ENCODE measurements at places on chromosomes 3 and 15.

DNA sequence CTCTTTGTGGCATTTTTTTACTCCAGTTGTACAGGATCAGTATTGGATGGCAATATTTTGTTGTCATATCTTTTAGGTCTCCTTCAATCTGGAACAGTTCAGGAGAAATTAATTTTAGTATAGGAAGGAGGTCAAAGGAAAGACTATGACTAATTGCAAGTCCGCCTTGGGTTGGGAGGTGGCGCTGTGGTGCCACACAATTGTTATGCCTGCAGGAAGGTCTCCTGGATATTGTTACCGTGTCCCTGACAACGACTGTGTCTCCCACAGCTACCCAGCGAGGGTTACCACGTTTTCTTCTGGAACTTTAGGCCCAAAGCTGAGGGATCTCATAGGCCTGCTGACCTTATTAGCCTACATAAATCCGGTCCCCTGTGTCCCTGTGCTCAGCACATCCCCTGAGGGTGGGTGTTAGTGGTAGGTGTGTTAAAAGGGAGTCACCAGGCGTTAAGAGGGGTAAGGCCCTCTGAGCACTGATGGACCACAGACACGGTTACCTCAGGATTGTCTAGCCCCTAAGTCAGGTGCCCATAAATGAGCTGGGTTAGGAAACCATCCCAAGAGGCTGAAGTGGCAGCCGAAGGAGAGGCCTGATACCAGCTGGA, 31.5 kb downstream of the KCNAB1 start:
- peak; percentile 85 for DNase-seq

DNA sequence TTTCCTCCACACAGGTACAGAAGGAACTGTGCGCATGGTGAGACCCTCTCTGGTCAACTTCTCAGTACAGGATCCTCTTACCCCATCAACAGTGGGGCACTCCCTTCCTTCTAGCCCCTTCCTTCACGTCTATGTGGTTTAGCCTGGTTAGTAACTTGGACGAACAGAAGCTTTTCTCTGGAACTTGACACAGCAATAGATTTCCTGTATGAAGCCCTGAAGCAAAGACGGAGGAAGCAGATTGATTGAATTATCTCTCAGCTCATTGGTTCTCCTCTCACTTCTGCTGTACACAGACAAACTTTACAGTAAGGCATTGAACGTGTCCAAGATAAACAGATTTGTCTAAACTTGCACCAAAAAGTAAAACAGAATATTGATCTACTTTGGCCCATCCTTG, at the start of gene CD200R1:
Gene CD200R1, minus strand, starts transcription at position 210 of the 400 bp plus-strand sequence. CDS start 246 bp downstream, outside the sequence.
- no peak for DNase-seq

GRCh38 chr3:158617982-158618875, 26.1 kb upstream of the GFM1 start:
- DNase-seq: no peak

DNA sequence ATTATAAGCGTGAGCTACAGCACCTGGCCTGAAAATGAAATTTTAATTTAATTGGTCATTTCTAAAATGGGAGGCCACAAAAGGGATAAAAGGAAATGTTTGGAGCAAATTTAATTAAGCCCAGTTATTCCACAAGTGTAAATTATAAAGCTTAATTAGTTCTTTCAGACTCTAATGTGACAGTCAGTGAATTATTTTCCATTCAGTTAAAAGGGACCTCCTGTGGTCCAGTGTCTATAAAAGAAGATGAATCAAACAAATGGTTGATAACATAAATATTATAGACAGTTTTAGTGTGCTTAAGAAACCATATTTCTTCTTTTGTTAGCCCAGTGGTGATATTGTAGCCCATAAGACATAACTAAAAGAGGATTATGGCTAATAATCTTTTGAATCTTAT, 66.4 kb downstream of the CNOT10 start:
- no peak for DNase-seq

DNA sequence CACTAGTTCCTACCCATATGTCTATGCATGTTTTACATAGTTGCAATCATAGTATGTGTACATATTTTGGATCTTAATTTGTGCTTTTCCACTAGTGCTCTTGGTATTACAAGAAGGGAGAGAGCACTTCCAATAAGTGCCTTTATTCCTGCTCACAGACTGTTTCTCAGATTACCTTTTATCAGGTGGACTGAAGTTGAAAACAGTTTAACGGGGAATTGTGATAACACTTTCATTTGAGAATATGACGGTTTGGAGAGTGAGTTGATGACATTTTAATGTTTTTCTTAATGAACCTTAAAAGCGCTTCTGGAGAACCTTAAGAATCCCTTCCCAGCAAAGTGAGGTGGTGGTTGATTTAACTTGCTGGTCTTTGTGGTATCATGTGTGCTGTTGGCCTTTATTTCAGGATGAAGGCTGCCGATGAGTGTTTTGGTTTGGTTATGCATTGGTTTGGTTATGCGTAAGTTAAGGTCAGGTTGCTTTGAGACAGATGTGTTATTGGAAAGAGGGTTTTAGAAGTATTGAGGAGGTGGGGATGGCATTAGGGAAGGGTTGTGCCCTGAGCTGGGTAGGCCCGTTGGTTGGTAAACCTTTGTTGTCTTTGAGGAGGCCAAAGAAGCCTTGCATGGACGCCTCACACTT, 2.8 kb downstream of the EDEM1 start:
- DNase-seq: no peak

- no peak for DNase-seq
Measured at GRCh38 chr3:21729331-21729730, 21.7 kb downstream of the ZNF385D start.

GRCh38 chr15:22827125-22827524, 11.3 kb upstream of the NIPA2 start:
- no peak for DNase-seq

- DNase-seq: peak; percentile 96
Measured at GRCh38 chr15:40266828-40267304, 16.0 kb downstream of the ANKRD63 start.

DNA sequence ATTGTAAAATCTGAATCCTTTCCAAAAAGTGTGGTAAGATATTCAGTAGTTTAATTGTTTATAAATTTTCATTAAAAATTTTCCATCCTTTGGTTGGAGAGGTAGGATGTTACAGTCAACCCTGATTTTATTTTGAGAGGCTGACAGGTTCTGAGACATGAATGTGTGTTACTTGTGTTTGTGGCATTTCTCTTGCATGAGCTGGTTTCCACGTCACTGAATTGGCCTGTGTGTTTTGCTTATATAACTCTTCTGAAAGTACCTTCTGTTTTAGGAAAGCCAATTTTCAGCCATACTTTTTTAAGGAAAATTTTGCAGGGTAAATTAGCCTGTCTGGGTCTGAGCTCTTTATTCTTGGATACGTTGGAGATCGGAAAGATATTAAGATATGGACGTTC, 30.7 kb downstream of the PXYLP1 start:
- DNase-seq: no peak

- no peak for DNase-seq
Measured at GRCh38 chr15:70714015-70714414, 49.3 kb downstream of the UACA start.

- DNase-seq: peak; percentile 72
Measured at GRCh38 chr3:10964537-10965167, 27.9 kb upstream of the SLC6A1 start.

DNA sequence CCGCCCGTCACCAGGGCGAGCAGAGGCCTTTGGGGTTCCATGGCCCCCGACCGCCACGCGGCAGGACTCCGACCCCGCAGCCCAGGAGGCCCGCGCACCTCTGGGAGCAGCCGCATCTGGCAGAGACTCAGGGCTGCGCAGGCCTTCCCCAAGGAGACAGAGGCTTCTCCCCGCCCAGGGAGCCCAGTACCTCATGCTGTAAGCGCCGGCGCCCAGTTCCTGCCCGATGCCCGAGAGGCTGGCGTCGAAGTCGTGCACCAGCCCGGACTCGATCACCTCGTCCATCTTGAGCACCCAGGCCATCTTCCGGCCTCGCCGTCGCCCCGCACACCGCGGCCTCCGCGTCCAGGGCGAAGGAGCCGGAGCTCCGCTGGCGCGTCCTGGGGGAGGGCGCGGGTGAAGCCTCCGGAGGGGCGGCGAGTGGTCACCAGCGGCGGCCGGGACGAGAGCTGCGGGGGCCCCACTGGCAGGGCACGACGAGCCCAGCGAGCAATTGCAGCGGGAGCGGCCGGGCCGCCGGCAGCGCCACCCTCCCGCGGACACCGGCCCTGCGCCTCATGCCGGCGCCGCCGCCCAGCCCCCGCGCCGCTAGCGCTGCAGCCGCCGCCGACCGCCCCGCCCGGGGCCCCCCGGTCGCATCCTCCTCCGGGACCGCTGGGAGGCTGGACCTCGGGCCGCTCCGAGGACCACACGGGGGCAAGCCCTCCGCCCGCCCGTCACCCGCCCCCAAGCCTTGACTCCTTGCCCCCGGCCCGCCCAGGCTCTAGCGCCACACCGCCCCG, 468 bp downstream of the UBP1 start:
- DNase-seq: peak; percentile 78

DNA sequence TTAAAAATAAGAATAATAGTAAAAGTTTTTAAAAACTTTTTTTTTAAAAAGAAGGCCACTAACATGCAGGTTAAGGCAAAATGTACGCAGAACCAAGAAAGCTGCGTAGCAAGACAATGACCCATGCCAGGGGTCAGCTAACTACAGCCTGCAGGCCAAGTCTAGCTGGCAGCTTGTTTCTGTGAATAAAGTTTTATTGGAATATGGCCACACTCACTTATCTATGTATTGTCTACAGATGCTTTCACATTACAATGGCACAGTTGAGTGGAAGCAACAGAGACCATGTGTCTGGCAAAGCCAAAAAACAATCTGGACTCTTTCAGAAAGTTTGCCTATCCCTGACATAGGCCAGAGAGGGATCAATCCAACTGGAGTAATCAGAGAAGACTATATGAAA, 46.7 kb downstream of the WWTR1 start:
- no peak for DNase-seq

DNA sequence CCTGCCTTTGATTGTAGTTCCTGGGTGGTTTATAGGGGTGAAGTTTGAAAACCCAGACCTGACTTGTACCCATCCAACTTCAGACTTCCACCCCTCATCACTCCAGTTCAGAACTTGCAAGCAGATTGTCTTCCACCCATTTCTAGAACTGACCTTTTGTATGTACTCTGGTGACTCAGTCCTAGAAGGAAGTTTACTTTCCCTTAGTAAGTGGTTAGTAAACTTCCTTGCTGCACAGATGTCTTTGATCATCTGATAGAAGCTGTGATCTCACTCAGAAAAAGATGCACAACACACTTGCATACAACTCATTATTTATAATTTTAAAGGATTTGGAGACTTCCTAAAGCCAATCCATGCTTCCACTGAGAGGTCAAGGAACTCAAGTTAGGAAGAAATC, 368.0 kb downstream of the MFSD1 start:
- DNase-seq: no peak

DNA sequence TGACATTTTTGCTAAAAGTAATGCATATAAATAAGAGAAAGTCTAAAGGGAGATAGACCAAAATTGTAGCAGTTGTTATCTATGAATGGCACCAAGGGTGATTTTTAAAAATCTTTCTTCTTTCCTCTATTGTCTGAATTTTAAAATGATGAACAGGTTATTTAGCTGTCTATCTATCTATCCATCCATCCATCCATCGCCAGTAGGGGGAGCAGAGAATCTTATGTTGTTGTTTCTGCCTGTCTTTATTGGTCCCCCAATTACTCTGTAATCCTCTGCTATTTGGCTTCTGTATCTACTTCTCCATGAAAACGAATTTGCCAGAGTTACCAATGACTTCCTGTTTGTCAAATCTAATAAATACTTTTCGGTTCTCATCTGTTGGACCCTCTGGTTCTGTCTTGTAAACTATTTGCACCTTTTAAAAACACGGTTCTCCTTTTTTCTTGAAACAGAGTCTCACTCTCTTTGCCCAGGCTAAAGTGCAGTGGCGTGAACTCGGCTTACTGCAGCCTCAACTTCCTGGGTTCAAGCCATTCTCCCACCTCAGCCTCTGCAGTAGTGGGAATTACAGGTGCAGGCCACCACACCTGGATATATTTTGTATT, 86.0 kb downstream of the ECT2 start:
- peak; percentile 59 for DNase-seq

DNA sequence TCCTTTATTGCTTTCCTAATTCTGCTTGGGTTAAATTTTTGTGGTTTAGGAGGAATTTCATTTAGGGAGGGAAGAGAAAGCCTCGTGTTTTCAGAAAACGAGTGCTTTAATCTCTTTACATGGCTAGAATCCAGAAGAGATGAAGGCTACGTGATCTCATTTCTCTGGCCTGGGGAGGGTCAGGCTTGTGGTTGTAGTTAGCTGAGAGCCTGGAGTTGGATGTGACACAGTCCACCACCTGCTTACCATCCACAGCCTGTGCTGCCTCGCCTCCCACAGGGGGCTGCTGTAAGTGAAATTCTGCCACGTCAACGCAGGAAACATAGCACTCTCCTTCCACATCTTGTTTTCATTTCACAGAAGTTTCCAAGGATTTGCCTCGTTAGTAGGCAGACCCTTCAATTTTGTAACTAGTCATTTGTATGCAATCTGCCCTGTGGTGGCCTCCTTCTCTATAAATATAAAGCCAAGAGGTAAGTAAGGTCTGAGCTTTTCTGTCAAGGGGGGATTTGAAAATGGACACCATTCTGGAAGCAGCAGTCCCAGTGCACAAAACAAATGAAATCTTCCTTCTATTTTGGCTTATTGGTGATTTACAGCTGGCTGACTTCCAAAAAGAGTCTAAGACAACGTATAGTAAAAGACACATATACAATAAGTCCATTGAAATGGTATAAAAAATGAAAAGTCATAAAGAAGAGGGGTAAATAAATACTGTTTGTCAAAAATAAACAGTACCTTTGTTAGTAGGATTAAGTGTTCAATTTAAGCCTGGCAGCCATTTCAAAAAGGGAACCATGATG, 3.4 kb downstream of the GXYLT2 start:
- peak; percentile 90 for DNase-seq

DNA sequence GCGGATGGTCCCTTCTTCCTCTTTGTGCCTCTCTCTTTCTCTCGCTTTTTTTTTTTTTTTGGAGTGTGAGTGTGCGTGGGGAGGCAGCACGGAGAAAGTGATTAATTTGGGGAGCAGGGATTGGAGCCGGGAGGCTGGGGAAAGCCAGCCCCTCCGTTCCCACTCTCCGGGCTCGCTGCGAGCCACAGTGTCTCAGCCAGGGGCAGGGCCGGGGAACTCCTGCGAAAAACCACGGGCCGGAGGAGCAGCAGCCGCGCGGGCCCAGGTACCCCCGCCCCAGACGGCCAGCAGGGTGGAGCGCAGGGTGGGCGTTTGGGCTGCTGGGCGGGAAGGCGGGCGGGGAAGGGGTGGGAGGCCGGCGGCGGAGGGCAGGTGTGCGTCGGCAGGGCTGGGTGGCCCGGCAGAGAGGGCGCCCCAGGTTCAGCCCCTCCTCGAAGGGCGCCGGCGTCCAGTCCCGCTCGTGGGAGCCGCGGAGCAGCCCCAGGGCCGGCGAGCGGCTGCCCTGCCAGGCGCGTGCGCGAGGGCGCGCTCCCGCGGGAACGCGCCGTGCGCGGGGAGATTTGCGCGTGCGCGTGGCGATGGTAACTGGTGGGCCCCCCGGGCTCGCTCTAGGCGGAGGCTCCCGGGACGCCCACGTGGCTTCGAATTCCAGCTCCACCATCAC, 1.4 kb downstream of the CHL1 start:
- DNase-seq: peak; percentile 53
